ENCODE measurements at places on chromosomes 1 and 21.
A peak's percentile ranks its signal among the peaks of the same experiment; 100 is the strongest.

DNA sequence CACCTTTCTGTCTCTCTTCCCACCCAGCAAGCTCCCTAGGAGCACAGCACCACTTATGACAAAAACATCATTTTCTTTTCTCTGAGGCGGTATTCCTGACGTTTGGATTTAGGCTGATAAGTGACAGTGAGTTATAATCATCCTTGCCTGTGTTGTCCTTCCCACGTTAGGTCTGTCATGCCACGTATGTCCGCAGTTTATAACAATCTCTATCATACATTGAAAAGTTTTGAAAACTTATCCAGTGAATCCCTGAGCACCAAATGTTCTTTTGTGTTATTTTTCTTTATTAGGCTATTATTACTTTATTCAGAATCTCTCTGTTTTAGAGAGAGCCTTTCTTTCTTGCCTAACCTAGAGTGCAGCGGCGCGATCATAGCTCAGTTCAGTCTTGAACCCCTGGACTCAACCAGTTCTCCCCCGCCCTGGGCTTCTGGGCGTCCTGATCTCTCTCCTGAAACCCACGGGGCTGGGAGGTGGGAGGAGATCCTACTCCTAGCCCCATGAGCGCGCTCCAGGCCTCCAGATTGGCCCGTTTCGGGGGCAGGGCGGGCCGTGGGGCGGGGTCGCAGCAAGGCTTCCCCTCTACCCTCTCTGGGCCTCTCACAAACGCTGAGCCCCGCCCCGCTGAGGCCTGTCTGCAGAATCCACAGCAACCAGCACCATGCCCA lies at the start of gene GSTM2:
Gene GSTM2, plus strand, starts transcription at position 606 of the 671 bp plus-strand sequence. Its CDS starts 59 bp downstream, at position 665.
- peak within 1 kb of the TSS; percentile 52 for H3K4me3 ChIP-seq
- no peak within 1 kb of the TSS for H3K27ac ChIP-seq
- DNase-seq: peak; percentile 64
- H3K27me3 ChIP-seq: no peaks in the 10 kb centered on the region
- no peaks in the 10 kb centered on the region for H3K36me3 ChIP-seq

GRCh38 chr1:12177156-12177998 lies 10.6 kb downstream of the TNFRSF1B start:
- peaks cover 45% of the 10 kb centered on the region for H3K36me3 ChIP-seq
- peaks cover 100% of the 10 kb centered on the region for H3K4me1 ChIP-seq
- DNase-seq: no peak
- peak overlapping the region; percentile 41 for H3K4me3 ChIP-seq
- H3K27ac ChIP-seq: peak overlapping the region; percentile 83
- H3K27me3 ChIP-seq: no peaks in the 10 kb centered on the region

DNA sequence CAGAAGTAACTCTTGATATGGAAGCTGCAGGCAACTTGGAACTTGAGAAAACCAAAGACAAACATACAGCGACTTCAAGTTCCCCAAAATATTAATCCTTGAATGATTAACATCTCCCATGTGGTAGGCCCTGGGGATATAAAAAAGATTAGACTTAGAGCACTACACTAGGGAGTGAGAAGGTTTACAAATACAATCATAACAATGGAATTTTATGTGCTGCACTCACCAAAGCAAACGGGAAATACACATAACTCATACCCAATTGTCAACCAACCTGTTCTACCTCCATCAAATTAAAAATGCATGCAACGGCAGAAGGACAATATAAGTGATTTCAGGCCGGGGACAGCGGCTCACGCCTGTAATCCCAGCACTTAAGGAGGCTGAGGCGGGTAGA lies 3.7 kb downstream of the SMYD3 start:
- no peaks in the 10 kb centered on the region for H3K36me3 ChIP-seq
- H3K27me3 ChIP-seq: no peaks in the 10 kb centered on the region
- H3K27ac ChIP-seq: no peak overlapping the region
- no peak for DNase-seq
- H3K4me1 ChIP-seq: peaks cover 20% of the 10 kb centered on the region
- no peak overlapping the region for H3K4me3 ChIP-seq

GRCh38 chr1:192160196-192160595 lies 1.9 kb downstream of the RGS18 start:
- H3K27ac ChIP-seq: no peak overlapping the region
- DNase-seq: no peak
- H3K36me3 ChIP-seq: no peaks in the 10 kb centered on the region
- no peak overlapping the region for H3K4me3 ChIP-seq

DNA sequence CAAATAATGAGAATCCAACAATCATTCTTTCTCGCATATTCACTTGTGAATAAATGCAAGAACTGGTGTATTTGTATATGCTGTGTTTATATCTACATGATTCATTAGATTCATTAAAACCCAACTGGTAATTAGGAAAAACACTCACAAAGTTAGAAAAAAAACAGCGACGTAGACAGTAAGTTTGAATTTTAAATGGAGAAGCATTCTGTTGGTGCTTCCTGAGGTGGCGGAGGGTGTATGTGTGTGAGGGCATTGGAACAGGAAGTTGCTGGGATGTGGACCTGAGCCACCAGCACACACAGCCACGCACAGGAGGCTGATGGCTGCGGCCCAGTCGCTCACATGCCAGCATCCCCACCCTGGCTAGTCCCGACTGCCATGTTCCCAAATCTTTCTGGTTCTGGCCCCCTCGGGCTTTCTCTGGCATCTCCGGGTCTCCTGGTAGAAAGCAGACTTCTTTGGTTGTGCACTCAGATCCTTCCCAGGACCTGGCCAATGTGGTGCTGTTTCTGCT lies 121.6 kb upstream of the IRF2BP2 start:
- no peaks in the 10 kb centered on the region for H3K27me3 ChIP-seq
- H3K4me1 ChIP-seq: peaks cover 64% of the 10 kb centered on the region
- H3K27ac ChIP-seq: peak overlapping the region; percentile 39
- no peak for DNase-seq
- H3K4me3 ChIP-seq: no peak overlapping the region
- H3K36me3 ChIP-seq: no peaks in the 10 kb centered on the region

DNA sequence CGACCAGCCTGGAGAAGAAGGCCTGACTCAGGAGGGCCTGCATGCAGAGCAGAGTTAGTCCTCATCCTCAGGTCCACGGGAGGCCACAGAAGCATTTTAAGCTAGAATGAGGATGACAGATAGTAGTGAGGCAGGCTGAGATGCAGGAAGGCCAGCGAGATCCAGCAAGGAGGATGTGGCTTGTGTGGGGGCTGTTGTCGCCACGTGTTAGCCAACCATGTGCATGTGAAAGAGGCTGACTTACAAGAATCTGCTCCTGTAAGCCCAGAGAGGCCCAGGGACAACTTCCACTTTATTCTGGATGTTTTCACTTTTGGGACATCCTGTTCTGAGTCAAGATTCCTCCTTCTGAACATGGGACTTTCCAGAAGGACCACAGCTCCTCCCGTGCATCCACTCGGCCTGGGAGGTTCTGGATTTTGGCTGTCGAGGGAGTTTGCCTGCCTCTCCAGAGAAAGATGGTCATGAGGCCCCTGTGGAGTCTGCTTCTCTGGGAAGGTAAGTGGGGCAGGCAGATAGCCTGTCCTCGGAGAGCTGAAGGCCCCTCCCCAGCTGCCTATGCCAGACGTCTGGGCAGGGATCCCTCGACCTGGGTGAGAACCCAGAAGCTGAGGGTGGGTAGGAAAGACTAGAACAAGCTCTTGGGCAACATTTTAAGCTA lies at the start of gene SLAMF8:
Gene SLAMF8, plus strand, starts transcription at position 433 of the 661 bp plus-strand sequence. Its CDS starts 26 bp downstream, at position 459.
- no peak within 1 kb of the TSS for H3K27ac ChIP-seq
- no peaks in the 10 kb centered on the region for H3K27me3 ChIP-seq
- no peaks in the 10 kb centered on the region for H3K36me3 ChIP-seq
- peaks cover 37% of the 10 kb centered on the region for H3K4me1 ChIP-seq
- no peak for DNase-seq
- no peak within 1 kb of the TSS for H3K4me3 ChIP-seq

DNA sequence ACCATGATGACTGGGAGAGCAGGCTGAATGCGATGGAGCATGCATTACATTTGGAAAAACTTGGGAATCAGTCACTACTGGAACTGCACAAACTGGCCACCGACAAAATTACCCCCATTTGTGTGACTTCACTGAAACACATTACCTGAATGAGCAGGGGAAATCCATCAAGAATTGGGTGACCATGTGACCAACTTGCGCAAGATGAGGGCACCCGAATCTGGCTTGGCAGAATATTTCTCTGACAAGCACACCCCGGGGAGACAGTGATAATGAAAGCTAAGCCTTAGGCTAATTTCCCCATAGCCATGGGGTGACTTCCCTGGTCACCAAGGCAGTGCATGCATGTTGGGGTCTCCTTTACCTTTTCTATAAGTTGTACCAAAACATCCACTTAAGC lies 9.1 kb downstream of the SNIP1 start:
- H3K36me3 ChIP-seq: peaks cover 78% of the 10 kb centered on the region
- no peak for DNase-seq
- no peaks in the 10 kb centered on the region for H3K27me3 ChIP-seq
- H3K27ac ChIP-seq: no peak overlapping the region

DNA sequence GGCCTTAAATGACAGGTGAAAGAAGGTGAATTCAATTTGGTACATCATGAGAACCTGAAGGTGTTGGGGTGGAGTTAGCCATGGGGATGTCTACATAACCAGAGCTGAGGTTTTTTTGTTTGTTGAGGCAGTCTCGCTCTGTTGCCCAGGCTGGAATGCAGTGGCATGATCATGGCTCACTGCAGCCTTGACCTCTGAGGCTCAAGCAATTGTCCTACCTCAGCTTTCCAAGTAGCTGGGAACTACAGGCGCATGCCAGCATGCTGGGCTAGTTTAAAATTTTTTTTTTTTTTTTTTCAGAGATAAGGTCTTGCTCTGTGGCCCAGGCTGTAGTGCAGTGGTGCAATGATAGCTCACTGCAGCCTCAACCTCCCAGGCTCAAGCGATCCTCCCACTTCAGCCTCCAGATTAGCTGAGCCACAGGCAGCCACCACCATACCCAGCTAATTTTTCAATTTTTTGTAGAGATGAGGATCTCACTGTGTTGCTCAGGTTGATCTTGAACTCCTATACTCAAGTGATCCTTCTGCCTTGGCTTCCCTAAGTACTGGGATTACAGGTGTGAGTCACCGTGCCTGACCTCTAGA lies 1.9 kb upstream of the MPZ start:
- no peak for DNase-seq
- H3K27ac ChIP-seq: no peak overlapping the region
- no peaks in the 10 kb centered on the region for H3K27me3 ChIP-seq
- no peaks in the 10 kb centered on the region for H3K36me3 ChIP-seq
- H3K4me3 ChIP-seq: no peak overlapping the region

- no peak for DNase-seq
- H3K4me1 ChIP-seq: no peaks in the 10 kb centered on the region
- H3K27me3 ChIP-seq: no peaks in the 10 kb centered on the region
- no peaks in the 10 kb centered on the region for H3K36me3 ChIP-seq
- H3K4me3 ChIP-seq: no peak overlapping the region
These were observed 97.3 kb downstream of the USH2A start for GRCh38 chr1:216325946-216326345.

DNA sequence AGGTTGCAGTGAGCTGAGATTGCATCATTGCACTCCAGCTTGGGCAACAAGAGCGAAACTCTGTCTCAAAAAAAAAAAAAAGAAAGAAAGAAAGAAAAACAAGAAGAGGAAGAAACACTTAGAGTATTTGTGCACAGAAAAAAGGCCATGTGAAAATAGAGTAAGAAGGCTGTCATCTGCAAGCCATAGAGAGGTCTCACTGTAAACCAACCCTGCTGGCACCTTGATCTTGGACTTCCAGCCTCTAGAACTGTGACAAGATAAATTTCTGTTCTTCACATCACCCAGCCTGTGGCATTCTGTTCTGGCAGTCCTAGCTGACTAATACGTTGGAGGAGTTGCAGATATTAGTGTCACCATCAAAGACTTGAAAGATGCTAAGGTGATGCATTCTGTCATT lies 12.1 kb upstream of the ZDHHC18 start:
- DNase-seq: no peak
- no peaks in the 10 kb centered on the region for H3K27me3 ChIP-seq
- H3K27ac ChIP-seq: no peak overlapping the region
- H3K4me3 ChIP-seq: no peak overlapping the region

- DNase-seq: no peak
- no peaks in the 10 kb centered on the region for H3K36me3 ChIP-seq
- H3K4me3 ChIP-seq: no peak overlapping the region
- no peaks in the 10 kb centered on the region for H3K27me3 ChIP-seq
These were observed 182.8 kb downstream of the NRIP1 start for GRCh38 chr21:14881863-14882499.

GRCh38 chr1:234093741-234094140 lies 189.3 kb downstream of the SLC35F3 start:
- no peak overlapping the region for H3K27ac ChIP-seq
- no peak overlapping the region for H3K4me3 ChIP-seq
- H3K36me3 ChIP-seq: no peaks in the 10 kb centered on the region
- DNase-seq: no peak

DNA sequence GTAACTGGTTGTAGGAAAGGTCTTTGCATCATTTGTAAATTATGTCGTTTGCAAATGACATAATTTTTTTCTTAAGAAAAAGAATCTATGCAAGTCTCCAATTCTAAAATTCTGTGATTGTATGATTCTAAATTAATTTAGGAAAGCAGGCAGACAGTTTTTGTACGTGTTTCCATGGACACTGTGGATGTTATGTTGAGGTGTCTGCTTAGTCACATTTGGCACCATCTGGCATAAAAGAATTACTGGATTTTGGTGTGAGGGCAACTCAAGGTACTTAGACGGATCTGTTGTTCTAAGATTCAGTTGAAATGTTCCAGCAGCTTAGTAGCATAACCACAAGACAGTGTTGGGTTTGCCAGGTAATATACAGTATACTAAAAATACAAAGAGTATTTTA lies 42.5 kb downstream of the C1orf21 start:
- H3K27me3 ChIP-seq: no peaks in the 10 kb centered on the region
- no peak for DNase-seq
- no peaks in the 10 kb centered on the region for H3K36me3 ChIP-seq
- no peak overlapping the region for H3K4me3 ChIP-seq
- no peaks in the 10 kb centered on the region for H3K4me1 ChIP-seq

- no peak for DNase-seq
- H3K4me1 ChIP-seq: peaks cover 32% of the 10 kb centered on the region
- H3K36me3 ChIP-seq: no peaks in the 10 kb centered on the region
- no peak overlapping the region for H3K27ac ChIP-seq
These were observed 35.0 kb downstream of the SOX13 start for GRCh38 chr1:204107892-204108291.

DNA sequence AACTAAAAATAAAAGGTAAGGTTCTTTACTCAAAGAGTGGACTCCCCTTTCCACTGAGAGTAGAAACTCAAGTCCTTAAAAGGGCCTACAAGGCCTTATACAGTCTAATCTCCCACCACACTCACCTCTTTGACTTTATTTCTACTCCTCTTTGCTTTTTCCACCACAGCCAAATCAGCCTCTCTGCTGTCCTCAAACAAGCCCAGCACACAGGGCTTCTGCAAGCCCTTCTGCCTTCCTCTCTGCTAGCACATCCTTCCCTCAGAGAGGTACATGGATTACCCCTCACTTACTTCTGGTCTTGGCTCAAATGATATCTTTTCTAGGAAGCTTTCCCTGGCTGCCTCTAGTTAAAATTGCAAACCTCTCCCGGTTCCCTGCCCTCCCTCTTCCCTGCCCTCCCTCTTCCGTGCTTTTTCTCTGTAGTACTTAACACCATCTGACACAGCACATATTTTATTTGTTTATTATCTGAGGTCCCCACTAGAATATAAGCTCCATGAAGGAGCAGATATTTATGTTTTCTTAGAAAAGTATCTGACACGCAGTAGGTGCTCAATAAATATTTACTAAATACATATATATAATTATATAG lies 1.7 kb downstream of the LYST start:
- no peaks in the 10 kb centered on the region for H3K27me3 ChIP-seq
- H3K36me3 ChIP-seq: no peaks in the 10 kb centered on the region
- peaks cover 44% of the 10 kb centered on the region for H3K4me1 ChIP-seq

- peaks cover 15% of the 10 kb centered on the region for H3K4me1 ChIP-seq
- peaks cover 42% of the 10 kb centered on the region for H3K36me3 ChIP-seq
- no peak for DNase-seq
- no peak overlapping the region for H3K27ac ChIP-seq
- no peaks in the 10 kb centered on the region for H3K27me3 ChIP-seq
These were observed 64.8 kb downstream of the PEX14 start for GRCh38 chr1:10539411-10540043.

All from CD4-positive, alpha-beta T cell (primary cell).